Choroid plexus epithelial cell (primary cell): ENCODE measurements at places on chromosomes 6 and 20.

DNA sequence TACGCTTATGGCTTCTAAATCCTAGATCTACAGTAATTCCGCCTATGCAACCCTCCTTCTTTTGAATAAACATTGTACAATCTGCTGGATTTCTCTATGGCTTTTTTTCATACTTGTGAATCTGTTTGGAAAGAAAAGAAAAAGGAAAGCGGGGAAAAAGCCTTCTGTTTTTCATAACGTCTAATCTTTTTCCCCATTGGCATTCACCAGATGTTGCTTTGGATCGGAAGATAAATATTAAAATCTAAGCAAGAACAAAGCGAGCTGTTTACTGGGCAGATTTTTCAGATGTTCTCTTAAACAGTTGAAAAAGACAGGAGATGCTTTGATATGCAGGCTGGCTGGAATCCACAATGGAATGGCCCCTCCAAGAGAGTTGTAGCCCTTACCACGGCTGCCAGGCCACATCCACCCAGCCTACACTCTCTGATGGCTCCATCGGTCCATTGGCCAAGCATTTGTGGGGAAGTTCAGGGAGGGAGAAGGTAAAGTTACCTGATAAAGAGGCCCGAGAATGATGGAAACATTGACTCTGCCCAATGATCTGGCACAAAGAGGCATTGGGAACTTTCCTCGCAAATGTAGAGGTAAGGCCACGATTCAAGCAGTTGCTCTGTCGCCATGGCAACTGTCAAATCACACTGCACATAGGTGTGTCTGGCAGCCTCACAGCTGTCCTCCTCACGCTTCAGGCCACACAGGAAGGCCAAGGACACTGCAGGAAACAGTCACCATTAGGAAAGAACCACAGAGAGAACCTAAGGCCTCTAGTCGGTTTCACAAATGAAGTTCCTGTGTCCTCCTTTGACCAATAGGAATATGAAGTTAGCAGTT lies 70.3 kb downstream of the PKHD1 start:
- no peak for DNase-seq

- DNase-seq = peak; percentile 1
These were observed 394.4 kb upstream of the CDH4 start for GRCh38 chr20:60857708-60858107.

DNA sequence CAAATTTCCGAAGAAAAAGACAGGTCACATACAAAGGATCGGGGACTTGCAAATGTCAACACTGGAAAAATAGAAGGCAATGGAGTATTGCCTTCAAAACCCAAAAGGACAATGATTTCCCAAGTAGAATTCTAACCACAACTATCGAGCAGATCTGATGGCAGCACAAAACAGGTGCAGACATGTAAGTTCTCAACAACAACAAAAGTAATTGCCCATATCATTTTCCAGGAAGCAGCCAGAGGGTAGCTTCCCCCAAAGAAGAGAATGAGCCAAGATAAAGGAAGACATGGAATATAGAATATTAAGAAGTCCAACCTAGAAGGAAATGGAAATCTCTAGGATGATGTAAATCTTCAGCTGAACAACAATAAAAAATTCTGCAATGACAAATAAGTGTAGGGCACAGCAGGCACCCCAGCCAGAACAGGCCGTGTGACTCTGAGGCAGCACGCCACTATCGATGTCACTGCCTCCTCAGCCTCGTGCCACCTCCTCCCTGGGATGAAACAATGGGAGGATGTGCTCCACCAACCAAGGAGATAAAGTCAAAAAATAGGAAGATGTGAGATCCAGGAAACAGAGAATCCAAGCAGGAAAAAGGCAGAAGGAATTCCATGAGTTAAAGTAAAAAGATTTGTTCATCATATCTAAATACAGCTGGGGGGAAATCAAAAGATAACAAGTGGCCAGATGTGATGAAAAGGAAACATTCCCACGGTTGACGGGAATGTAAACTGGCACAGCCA lies 34.1 kb downstream of the SERPINB1 start:
- no peak for DNase-seq

GRCh38 chr6:39865011-39865888 lies 69.0 kb downstream of the MOCS1 start:
- peak; percentile 75 for DNase-seq

DNA sequence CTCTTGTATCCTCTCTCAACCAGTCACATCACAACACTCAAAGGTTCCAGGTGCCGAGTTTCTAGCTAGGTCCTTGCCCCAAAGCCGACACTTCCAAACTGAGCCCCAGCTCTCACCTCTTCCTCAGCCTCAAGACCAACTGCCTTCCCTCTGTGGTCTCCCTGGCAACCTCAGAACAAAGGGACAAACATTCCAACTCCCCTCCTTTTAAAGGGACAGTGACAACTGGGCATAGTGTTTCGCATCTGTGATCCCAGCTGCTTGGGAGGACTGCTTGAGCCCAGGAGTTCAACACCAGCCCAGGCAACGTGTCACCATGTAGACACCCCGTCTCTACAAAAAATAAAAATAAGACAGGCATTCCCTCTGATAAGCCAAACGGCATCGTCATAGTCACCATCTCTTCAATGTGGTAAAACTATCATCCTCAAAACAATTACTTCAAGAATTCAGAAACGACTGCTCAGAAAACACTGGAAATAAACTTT lies 11.3 kb downstream of the DIDO1 start:
- peak; percentile 51 for DNase-seq

DNA sequence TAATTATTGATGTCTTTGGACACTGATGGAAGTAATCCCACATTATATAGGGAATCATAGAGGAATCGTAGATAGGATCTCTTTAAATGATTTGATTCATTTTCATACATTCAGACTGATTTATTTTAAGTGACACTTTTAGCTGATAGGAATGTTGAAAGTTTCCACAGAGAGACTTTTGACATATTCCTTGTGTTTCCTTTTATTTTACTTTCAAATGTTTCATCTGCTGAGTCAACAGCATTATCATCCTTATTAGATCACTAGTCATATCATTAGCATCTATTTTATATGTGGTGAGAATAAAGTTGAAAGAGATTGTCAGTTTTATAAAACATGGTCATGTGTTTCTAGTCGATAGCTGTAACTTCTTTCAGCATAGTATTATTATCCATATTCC lies 13.4 kb downstream of the DCBLD1 start:
- DNase-seq = peak; percentile 38

GRCh38 chr6:152575621-152576150 lies 61.5 kb downstream of the SYNE1 start:
- DNase-seq = peak; percentile 75

DNA sequence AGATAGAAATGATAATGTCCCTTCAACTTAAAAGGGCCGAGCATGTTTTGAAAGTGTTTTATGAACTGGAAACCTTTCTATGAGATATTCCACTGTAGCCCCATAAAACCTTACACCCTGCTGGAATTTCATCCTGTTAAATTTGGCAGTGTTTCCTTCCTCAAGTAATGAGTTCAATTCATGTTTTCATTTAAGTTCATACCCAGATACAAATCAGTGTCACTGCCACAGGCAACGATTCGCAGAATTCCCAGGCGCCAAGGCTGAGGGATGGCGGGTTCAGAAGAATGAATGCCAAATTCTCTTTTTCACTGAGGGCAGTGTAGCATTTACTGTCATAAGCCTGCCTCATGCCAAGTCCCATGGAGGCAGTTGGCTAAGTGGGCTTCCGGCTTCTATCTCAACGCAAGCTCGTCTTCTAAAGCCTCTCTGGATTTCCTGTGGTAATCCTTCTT lies 511.8 kb upstream of the ID4 start:
- no peak for DNase-seq

GRCh38 chr6:24321538-24322162 lies 36.2 kb downstream of the DCDC2 start:
- DNase-seq = peak; percentile 27

DNA sequence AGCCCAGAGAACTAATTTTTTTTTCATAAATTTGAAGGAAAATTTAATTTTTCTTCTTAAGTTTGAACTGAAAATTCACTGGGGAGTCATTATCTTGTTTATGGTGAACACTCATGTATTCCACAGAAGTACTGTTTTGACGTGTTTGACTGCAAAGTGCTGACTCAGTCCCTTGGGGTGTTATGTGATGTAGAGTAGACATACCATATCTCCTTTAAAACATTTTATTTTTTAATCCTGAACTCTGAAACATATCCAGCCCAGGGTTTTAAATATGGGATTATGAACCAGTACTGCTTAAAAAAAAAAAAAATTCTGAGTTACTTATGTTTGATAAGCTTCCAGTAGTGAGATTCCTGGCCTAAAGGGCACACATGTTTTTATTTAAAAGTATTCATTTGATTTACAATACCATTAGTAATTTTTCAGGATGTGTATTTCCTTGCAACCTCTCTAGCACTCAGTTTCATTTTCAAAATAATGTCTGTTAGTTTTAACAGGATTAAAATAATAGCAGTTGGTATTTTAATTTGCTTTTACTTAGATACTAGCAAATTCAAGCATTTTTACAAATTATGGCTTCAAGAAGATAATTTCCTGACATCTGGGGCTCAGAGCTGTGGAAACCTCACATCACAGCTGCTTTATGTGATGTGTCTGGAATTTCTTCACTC lies 81.7 kb upstream of the PDE10A start:
- DNase-seq = peak; percentile 62

GRCh38 chr6:169619650-169620049 lies 82.2 kb downstream of the WDR27 start:
- DNase-seq = no peak

GRCh38 chr20:41927189-41927588 lies 309.0 kb upstream of the CHD6 start:
- DNase-seq = no peak

DNA sequence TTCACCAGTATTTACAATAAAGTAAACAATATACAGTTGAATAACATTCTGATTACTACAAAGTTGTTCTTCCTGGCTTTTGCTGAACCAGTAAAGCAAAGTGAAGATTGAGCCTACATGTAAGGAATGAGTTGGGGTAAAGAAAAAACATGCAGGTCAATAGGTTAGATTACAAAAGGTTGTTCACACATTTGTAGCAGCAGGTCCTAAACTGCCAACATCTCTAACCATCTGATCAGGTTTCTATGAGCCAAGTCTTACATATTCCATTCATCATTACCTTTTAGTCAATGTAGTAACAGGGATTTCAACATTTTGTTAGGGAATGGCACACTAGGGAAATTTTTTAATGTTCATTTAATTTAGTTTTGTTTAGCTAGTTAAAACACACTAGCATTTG lies 9.3 kb upstream of the CALHM6 start:
- DNase-seq = no peak

GRCh38 chr6:391559-392440 lies at the start of gene IRF4:
Gene IRF4, plus strand, starts transcription at chr6:391752. Its CDS starts 1,401 bp downstream, at chr6:393153.
- no peak for DNase-seq

- DNase-seq = peak; percentile 19
These were observed 479.1 kb upstream of the GJE1 start for GRCh38 chr6:141653590-141653989.

DNA sequence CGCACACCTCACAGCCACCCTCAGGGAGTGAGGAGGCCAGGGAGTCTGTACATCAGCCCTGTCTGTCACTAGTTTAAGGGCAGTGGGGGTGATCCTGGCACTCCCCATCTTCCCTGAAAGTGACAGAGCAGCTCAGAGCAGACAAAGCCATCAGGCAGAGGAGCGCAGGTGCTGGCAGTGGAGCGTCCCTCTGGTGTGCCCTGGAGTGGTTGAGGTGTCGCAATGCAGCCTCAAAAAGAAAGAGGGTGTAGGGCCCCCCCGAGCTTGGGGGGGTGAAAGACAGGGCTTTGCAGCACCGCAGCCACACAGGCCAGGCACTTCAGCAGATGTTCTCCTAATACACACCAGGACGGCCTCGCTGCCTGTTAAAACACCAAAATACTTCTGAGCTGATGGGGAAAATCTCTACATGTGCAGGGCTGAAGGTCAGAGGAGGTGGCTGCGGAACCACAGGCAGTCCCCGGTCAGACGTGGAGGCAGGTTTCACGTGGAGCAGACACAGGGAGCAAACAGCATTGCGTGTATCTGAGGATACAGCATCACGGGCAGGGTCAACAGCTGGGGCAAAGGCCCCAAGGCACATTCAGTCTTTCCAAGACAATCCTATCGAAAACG lies 69.5 kb downstream of the PREX1 start:
- peak; percentile 51 for DNase-seq

DNA sequence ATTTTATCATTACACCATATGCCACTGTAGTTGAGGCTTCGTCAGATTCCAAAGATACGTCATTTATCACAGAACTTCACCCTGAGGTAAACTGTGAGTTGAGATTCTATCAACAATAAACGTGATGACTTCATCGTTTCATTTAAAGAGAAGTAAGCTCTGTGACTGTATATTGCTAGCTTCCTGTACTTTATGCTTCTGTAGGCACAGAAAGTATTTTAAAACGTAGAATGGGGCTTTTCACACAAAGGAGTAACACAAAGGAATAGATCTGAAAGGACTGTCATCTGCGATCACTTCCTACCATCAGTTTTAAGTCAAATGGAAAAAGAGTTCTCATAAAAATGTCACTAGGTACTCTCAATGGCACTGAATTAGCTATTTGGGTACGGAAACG lies 234.4 kb upstream of the MCHR2 start:
- DNase-seq = peak; percentile 25

- DNase-seq = no peak
These were observed 1.4 kb upstream of the PRDM13 start for GRCh38 chr6:99605074-99605734.
